ENCODE measurements at places on chromosomes 7 and 10. TPM values are rescaled to one million over a fixed set of nuclear protein-coding genes. Genes with fewer than 3 reads are reported as not detected.

GRCh38 chr7:100735730-100736129 lies 2.3 kb downstream of the ZAN start:
- DNase-seq = no peak

- DNase-seq = no peak
Measured at GRCh38 chr10:21372651-21373410, 152.7 kb downstream of the SKIDA1 start.

DNA sequence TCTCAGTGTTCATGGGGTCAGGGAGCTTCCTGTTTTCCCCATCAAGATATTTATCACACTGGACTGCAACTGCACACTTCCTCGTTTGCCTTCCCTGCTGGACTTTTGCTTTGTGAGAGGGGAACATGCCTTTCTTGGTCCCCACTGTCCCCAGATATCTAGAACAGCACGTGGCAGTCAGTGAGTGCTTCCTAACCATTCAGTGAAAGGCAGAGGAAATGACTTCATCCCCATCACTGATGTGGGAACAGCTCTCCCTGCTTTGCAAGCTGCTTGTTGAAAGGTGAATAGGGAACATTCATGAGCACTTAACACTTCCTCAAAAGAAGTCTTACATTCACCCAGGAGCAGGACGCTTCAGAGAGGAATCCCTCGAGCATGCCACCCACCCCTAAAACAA lies 135.4 kb downstream of the MYOF start:
- DNase-seq = no peak

- no peak for DNase-seq
Measured at GRCh38 chr7:7354674-7355073, 172.3 kb downstream of the C1GALT1 start.

Gene SOSTDC1
- total RNA-seq = not detected

Gene SLC35B4
- 17.1 TPM for total RNA-seq

Gene NANOS1
- 0.15 TPM for total RNA-seq

Gene OPALIN
- not detected for total RNA-seq
